SJSA1 (cell line): ENCODE measurements at places on chromosomes 1 and 21.

DNA sequence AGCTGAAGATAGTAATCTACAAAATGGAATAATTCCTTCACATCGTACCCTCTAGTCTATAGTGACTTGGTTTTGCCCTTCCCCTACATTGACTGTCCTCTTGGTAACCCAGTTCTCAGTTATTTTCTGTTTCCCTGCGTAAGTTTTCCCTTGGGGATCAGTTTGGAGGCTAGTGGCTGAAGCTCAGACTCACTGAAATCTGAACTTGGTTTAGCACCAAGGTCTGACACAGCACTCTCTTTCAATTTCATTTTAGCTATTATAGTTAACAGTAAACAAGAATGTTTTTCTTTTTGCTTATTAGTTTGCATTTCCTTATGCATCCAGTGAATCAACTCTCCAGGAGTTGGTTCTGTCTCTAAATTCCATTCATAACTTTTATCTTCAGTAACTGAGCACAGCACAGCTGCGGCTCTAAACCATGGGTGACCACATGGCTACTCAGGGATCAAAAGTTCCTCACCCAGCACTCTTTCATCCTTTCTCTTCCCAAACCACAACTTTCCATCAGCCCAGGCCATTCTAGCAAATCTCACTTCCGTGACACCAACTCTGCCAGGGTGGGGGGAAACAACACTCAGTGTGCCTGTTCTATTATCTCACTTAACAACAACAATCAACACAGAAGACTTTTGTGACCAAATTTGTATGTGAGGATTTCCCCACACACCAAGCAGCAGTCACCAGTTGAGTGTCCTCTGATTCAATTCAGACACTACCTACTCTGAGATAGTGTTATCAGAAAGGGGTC lies 17.6 kb upstream of the IFI6 start:
- peak; percentile 72 for DNase-seq

- no peak for DNase-seq
Observed at GRCh38 chr1:43359696-43360095, 915 bp downstream of the CDC20 start.

DNA sequence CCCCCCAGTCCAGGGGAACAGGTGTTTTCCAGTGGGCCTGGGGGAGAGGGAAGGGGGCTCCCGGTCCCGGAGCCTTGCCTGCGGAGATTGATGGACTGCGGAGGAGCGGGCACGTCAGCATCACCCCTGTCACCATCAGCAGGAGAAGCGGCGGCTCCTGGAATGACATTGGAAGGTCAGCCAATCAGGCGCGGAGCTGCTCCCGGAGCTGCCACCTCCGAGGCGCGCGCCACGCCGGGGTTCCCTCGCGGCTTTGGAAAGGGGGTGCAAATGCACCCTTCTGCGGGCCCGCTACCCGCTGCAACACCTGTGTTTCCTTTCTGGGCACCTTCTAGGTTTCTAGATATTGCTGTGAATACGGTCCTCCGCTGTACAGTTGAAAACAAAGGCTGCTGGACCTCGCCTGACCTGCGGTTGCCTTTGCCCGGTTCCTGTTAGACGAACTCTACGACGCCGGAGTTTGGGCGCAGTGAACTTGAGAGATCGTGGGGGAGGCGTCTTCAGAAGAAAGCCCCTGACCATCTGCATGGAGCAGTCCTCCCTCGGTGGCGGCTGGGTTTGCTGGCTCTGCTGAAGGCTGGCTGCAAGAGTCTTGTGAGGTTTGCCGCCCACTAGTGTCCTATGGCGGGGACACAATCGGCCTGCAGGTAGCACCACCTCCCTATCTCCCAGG lies 5.3 kb downstream of the DSCAM start:
- no peak for DNase-seq

- no peak for DNase-seq
Observed at GRCh38 chr1:96104506-96104905, 617.1 kb upstream of the PTBP2 start.

DNA sequence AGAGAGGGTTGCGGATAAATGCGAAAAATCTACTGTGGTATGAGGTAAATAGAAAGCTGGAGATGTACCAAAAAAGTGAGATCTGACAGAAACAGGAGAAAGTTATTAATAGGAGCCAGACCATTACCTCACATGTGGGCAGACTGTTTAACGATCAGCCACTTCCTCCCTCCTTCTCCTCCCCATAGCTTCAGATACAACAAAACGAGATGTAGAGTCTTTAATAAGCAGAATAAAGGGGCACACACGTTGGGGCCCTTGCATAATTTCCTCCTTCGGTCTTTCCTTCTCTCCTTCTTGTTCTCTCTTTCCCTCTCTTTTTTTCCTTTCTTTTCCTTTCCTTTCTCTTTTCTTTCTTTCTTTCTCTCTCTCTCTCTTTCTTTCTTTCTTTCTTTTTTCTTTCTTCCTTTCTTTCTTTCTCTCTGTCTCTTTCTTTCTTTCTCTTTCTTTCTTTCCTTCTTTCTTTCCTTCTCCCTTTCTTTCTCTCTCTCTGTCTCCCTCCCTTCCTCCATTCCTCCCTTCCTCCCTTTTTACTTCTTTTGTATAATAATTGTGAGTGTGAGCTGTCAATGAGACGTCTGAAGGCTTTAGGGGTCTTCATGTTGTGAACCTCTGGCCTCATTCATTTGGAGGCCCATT lies 242.1 kb downstream of the GRIK1 start:
- no peak for DNase-seq

- DNase-seq = no peak
Observed at GRCh38 chr1:117061986-117062415, 1.9 kb downstream of the TTF2 start.

DNA sequence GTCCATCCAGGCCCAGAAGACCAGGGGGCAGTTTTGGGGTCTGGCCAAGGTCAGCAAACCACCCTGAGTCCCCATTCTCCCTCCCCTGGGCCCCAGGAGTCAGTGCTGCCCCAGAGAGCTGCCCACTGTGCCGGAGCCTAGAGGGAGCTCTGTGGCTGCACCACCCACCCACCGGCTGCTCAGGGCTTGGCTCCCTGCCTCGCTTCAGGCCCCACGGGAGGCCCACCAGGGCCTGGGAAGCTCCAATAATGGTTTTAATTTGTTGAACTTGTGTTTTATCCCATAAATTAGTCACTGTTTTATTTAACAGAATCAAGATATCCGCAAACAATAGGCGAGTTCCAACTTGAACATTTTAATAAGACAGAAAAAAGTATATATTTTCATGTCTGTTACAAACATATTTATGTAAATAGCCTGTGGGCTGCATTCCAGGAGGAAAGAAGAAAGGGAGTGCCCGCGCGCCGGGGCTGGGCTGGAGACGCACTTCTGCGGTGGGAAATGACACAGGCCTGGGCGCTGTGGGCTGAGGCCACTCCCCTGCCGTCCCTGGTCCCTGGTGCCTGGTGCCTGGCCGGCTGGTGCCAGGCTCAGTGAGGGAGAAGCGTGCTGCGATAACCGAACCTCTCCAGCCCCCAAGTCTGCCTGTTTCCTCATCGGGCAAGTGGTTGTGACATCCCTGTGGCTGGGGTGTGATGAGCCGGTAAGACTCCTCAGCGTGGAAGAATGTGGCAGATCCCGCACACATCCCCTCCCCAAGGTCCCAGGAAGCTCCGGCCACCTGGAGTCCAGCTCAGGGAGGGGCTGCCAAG lies 160.5 kb downstream of the PEX14 start:
- DNase-seq = no peak

- DNase-seq = no peak
Observed at GRCh38 chr1:40221977-40222772, 25.6 kb upstream of the TMCO2 start.

GRCh38 chr1:161021165-161021969 lies 415 bp upstream of the F11R start:
- DNase-seq = no peak

DNA sequence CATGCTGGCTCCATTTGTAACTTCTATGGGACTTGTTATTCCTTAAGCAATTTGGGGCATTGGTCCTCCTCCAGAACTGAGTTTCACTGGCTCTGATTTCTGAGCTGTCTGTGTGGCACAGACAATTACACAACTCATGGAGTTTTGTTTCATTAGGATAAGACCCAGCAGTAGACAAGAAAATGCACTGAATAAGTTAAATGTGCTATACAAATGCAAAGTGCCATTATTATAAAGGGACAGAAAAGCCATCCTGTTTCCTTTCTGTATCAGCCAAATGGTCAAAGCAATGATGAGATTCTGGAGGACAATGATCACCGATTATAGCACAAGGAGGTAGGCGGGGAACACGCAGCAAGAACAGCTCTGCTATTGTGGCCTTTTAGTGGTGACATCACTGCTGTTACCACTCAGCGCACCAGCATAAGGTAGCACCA lies 81.9 kb downstream of the CNIH3 start:
- no peak for DNase-seq

- DNase-seq = peak; percentile 54
Observed at GRCh38 chr21:25107708-25108107, 499.6 kb downstream of the MRPL39 start.

- no peak for DNase-seq
Observed at GRCh38 chr1:32393832-32394140, 455 bp downstream of the BSDC1 start.

DNA sequence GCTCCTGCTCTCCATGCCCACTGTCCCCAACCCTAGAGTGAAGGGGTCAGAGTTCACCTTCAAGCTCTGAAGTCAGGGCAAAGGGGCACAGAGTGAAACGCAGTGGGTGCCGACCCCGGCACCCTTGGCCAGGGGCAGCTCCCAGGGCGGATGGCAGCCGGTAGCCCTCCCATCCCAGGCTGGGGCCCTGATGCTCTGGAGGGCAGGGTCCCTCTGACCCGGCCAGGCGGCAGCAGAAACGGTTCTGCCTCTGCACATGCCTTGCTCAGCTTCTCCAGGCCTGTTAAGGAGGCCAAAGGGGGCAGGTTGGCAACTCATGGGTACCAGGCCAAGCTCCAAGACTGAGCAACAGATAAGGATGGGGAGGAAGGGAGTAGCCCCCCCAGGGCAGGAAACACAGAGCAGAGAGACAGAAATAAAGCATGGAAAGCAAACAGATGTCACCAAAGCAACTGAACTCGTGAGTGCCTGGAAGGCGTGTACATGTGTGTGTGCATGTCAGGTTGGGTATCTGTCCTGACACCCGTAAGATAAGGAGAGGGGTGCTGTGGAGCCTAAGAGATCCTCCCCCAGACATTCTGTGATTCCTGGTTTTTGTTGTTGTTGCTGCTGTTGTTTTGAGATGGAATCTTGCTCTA lies 112.3 kb upstream of the IFFO2 start:
- no peak for DNase-seq

GRCh38 chr21:45219517-45219916 lies 68.2 kb downstream of the POFUT2 start:
- no peak for DNase-seq

- DNase-seq = no peak
Observed at GRCh38 chr1:3142236-3142635, 73.2 kb downstream of the PRDM16 start.

GRCh38 chr1:30610917-30611316 lies 112.5 kb downstream of the MATN1 start:
- DNase-seq = peak; percentile 5

- no peak for DNase-seq
Observed at GRCh38 chr1:66623812-66624211, 89.9 kb downstream of the SGIP1 start.

- no peak for DNase-seq
Observed at GRCh38 chr1:165629151-165629550, 1.9 kb upstream of the MGST3 start.

GRCh38 chr21:33940164-33940880 lies 24.7 kb upstream of the ATP5PO start:
- no peak for DNase-seq

- no peak for DNase-seq
Observed at GRCh38 chr1:208933984-208934525, 649.5 kb upstream of the CAMK1G start.

DNA sequence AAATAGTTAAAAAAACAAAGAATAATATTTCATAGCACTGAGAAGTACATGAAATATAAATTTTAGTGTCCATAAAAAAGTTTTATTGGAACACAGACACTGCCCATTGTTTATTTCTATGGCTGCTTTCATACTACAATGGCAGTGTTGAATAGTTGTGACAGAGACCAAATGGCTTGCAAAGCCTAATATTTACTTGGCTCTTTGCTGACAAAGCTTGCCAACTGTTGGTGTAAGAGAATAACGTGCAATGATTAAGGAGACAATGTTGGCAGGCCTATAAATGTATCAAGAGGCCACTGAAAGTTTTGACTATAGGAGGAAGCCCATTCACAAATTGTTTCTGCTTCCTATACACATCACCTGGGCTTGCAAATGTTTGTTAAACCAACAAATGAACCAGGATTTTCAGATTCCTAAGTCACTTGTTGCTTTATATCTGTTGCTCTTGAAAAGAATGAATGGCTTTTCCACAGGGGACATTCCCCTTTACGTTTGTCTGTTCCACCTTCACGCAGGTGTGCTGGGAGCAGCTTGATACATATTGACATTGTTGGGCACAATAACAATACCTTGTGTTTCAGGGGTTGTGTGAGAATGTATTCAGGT lies 5.5 kb upstream of the ST6GALNAC3 start:
- no peak for DNase-seq

DNA sequence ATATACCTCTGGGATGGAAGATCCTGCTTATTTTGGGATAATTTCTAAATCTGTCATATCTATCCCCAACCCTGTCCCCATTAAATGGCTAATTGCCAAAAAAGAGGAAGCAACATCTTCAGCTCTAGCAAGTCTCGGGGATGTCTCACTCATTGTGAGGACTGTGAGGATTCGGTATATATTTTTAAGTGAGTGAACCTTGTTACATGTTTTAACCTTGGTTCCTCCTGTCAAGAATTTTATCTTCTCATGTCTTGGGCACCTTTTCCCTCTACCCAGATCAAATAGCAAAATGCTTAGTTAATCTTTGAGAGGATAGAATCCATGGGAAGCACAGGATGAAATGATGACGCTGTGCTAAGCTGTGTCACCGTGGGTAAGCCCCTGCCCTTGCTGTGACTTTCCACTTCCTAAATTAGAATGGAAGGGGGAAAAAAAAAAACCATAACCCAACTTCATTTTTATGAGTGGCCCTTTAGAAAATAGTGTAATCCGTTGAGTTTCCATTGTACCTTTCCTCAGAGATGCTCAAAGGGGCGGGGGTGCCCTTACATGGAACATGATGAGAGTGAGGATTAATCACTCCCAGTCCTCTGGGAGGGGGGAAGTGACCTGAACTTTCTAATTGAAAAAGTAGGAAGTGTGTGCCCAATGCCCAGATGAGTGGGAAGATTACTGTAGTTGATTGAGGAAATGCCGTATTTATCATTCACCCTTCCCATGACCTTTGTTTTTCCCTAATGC lies 7.6 kb downstream of the ATP1A1 start:
- no peak for DNase-seq

GRCh38 chr1:30801771-30802198 lies 44.2 kb upstream of the LAPTM5 start:
- DNase-seq = peak; percentile 83

- DNase-seq = no peak
Observed at GRCh38 chr1:147337040-147337630, 94.7 kb downstream of the CHD1L start.

DNA sequence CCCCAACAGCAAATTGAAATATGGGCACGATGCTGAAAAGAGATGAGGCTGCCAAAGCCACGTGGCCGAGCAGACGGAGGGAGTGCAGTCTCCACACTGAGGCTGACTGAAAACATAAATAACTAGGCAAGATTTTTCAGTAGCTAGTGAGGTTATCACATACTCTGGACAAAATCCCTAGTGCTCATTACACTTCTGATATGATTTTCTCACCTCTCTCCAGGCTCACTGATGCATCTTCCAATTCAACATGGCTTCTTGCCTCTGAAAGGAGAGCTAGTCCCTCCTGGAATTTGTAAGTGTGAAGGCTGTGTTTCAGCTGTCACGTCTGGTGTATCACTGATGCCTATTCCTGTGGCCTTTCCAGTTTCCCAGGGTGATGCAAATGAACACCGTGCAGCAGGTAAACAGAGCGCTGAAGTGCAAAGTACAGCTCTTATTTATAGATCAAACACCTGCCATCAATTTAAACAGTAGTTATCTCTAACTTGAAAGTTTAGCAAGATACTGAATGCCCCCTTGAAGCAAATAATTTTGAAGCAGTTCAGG lies 656.1 kb downstream of the KIF26B start:
- no peak for DNase-seq
